Gastroesophageal sphincter (tissue), 4 donors: ENCODE measurements at places on chromosomes 2 and 18. TPM values are rescaled to one million over a fixed set of nuclear protein-coding genes. Genes with fewer than 3 reads are reported as not detected.

CD8A gene
- total RNA-seq: 3.9 TPM

ZNF385B gene
- total RNA-seq: 4.9 TPM

POTEC gene
- not detected for total RNA-seq

- no peak for ATAC-seq
Observed at GRCh38 chr2:18093196-18093595, 214.7 kb downstream of the KCNS3 start.

FHOD3 gene
- 35.3 TPM for total RNA-seq

DNA sequence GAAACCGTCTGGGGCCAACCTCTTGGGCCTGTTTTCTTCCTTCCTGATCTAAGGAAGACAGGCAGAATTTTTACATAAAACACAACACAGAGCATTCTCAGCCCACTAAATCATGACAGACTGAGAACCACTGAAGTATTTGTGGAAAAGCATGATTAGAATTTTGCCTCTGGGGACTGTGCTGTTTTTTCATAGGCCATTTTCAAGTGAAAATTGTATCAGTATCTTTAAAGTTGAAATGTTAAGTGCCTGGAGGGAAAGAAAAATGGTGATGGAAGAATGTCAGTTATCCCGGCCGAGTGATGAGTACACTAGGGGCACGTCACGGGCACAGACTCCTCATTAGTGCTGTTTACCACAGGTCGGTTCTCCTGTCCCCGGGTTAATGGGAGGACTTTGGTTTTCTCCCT is 36.9 kb downstream of the EHD3 start:
- ATAC-seq: no peak

ENOSF1 gene
- 54.3 TPM for total RNA-seq

REG3A gene
- not detected for total RNA-seq

GRCh38 chr2:42846026-42846425 is 53.6 kb upstream of the HAAO start:
- ATAC-seq: no peak

DNA sequence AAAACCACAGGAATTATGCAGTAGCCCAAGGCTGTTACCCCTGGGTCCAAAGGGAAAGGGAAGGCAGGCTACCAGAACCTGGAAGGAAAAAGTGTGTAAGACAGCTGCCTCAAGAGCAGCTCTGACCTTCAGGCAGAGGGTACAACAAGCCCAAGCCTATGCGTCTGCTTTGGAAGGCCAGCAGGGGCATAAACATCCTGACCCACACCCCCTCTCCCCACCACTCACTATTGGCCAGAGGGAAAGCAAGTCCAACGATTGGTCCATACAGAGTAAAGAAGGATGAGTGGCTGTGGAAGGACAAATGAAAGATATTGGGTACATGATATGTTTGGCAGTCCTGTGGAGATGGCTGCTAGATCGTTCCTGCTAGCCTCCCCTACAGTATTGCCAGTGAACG is 227.6 kb upstream of the HNRNPA3 start:
- no peak for ATAC-seq

DNA sequence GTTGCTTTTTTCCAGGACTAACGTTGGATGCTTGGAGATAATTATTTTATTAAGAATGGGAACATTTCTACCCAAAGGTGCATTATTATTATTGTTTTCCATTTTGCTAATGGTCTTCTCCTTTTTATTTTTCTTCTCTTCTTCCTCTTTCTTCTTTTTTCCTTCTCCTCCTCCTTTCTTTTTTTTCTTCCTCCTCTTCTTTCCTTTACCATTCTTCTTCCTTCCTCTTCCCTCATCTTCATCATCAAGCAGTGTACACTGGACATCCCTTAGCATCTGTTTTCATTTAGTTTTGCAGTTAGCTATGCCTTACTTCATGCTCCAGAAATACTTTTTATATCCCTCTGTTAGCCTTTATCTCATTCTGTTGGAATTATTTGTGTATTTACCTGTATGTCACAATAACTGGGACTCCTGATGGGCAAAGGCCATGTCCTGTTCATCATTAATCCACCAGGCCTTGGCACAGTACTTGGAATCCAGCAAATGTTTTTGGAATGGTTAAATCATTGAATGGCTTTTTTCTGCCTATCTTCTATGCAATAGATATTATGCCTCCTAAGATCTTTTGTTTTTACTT is 162.7 kb downstream of the CAMKMT start:
- no peak for ATAC-seq

SERPINB12 gene
- not detected for total RNA-seq

- ATAC-seq: no peak
Observed at GRCh38 chr2:59083075-59083828, 842.1 kb upstream of the FANCL start.

GMCL1 gene
- 12.5 TPM for total RNA-seq

DNA sequence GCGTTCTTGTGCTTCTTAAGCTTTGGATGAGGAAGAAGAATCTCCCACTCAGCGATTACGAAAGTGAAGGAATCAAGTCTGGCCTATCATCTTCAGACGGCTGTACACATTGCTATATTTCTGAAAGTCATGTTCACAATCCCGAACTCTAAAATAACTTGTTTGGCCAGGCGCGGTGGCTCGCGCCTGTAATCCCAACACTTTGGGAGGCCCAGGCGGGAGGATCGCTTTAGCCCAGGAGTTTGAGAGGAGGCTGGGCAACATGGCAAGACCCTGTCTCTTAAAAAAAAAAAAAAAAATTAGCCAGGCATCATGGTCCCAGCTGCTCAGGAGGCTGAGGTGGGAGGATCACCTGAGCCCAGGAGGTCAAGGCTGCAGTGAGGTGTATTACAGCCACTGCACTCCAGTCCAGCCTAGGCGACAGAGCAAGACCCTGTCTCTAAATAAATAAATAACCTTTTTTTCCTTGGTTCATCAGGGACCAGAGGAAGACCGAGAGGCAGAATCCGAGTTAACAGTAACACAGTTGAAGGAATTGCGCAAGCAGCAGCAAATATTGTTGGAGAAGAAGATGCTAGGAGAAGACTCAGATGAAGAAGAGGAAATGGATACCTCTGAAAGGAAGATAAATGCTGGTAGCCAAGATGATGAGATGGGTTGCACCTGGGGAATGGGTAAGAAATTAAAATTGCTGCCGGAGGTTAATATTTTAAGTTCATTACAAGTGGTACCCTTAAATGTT is 1.1 kb downstream of the SLC4A1AP start:
- no peak for ATAC-seq

AQP12B gene
- total RNA-seq: not detected

GRCh38 chr2:222743251-222743812 is 71.9 kb downstream of the MOGAT1 start:
- ATAC-seq: no peak

GREB1L gene
- total RNA-seq: 14.9 TPM

RBM44 gene
- total RNA-seq: 0.54 TPM

- ATAC-seq: no peak
Observed at GRCh38 chr2:78431241-78431640, 594.3 kb upstream of the REG3G start.

GRCh38 chr2:23107327-23107941 is 277.5 kb upstream of the KLHL29 start:
- ATAC-seq: no peak

GRCh38 chr2:44168681-44169154 is at the start of gene PPM1B:
TSS of gene PPM1B (plus strand) at chr2:44168875. CDS start at chr2:44201200, 32,325 bp downstream.
- peak; percentile 85 for ATAC-seq

GRCh38 chr18:55735969-55736368 is 148.0 kb upstream of the TCF4 start:
- no peak for ATAC-seq

DNA sequence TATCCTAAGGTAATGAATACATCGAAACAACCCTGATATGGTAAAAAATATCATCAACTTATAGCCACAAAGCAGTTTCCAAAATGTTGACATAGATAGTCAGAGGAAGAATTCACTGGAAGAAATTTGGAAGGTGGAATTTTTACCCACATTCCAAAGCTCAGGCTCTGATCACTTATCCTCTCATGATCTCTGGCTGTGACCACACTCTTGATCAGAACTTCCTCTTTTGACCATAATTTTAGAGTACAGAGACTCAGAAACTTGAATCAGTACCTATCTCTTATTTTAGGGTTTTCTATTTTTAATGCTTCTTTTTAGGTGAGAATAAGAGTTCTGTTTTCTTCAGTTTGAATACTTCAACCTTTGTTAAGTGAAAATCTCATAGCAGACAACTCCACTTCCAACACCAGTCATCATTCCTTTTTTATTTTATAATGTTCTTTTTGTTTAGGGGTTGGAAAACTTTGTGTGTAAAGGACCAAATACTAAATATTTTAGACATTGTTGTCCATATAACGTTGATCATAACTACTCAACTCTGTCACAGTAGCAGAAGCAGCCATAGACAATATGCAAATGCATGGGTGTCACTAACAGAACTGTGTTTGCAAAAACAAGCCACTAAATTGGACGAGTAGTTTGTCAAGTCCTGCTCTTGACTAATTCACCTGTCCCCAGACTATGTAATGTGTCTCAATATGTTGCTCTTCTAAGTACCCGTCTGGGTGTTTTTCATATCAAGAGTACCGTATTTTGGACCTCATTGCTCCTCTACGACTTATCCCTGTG is 891.6 kb upstream of the CRIM1 start:
- ATAC-seq: no peak
